ENCODE measurements at places on chromosomes 12 and 14.

DNA sequence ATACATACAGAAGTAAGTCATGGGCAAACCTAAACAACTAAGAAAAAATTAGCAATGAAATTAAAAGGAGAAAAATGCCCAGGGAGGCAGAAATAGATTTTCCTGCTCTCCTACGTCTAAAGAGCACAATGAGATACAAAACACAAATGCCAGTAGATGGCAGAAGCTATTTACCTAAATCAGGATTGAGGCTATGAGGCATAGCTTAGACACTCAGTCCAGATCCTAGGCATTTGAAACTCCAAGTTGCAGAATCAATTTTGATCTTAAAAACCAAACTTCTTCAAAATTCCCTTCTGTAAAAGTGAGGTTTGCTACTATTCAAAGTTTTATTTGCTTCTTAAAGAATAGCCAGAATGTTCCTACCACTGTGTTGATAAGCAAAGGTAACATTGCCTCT lies 368.6 kb downstream of the DAD1 start:
- no peak for DNase-seq

DNA sequence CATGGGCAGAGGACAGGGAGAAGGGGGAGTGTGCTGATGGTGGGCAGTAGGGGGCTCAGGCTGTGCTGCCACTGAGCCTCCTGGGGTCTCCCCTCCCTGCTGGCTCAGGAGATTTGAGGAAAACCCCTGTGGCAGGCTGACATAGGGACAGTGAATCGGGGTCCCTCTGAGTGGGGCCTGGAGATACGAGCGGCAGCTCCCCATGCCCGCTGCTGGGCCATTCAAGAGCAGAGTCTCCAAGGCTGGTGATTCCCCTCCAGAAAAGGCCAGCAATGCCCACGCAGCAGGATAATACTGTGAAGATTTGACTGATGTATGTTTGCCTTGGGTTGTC lies 288.7 kb upstream of the SFSWAP start:
- DNase-seq, result no peak

- no peak for DNase-seq
Measured at GRCh38 chr12:9333161-9333560, 125.0 kb upstream of the PZP start.

DNA sequence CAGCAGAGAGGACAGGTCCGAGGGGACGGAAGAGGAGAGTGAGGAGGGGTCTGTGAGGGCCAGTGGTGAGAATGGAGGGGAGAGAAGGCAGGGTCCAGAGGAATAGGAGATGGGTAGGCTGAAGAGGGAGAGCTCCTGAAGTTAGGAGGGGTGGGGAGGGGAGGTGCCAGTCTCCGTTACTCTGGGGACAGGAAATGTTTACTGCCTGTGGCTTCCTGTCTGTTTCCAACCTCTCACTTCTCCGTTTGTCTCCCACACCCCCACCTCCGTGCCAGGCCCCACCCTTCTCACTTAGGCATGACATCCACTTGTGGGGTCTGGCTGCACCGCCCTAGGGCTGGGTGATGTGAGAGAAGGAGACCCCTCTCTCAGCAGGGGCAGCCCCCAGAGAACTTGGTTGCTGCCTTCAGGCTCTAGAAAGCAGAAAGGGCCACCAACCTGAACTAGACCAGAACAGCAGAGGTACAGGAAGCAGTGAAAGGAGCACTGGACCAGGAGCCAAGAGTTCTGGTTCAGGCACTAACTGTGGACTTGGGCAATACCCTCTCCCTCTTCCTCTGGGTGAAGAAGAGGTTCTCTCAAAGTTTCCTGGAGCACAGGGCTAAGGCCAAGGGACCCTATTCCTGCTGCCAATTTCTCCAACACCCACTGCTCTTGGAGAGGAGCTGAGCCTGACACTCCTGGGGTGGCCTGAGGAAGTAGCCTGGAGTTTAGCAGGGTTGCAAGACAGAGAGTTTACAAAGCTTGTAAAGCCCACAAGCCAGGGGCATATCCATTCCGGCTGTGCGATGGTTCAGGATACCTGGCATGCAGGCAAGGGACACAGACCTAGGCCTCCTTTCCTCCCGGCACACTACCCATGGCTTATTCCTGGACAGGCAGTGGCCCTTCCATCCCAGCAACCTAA lies 5.5 kb downstream of the ITGA5 start:
- peak; percentile 76 for DNase-seq

DNA sequence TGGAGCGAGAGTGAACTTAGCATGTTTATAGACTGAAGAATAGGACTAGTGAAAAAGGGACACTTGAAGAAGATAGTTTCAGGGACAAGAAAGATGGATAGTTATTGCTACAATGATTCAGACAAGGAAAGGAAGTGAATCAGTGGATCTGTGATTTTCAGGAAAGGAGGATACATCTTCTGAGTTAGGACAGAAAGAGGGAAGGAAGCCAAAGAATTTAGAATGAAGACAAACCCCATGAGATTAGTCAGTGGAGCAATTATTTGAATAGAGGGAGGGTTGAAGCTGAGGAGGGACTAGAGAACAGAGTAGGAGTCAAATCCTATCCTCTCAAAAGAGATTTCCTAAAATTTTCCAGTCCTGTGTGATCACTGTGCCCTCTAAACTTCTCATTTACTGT lies 282.7 kb downstream of the AKAP6 start:
- DNase-seq, result no peak

DNA sequence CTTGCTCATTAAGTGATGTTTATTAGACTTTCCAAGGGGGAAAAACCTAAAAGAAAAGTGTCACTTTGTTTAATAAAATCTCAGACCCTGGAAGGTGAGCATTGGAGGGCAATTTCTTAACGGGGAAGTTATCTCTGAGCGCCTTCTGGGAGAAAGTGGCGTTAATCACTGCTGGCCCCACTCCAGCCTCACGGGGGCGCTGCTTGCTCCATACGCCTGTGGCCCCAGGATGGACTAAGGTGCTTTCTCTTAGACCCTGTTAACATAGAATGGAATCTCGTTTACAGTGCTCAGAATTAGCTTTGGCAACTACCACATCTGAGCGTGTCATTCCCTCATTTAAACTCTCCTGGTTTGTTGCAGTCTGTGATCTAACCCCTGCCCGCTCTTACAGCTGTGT lies 16.4 kb upstream of the PRIMA1 start:
- DNase-seq, result peak; percentile 8

DNA sequence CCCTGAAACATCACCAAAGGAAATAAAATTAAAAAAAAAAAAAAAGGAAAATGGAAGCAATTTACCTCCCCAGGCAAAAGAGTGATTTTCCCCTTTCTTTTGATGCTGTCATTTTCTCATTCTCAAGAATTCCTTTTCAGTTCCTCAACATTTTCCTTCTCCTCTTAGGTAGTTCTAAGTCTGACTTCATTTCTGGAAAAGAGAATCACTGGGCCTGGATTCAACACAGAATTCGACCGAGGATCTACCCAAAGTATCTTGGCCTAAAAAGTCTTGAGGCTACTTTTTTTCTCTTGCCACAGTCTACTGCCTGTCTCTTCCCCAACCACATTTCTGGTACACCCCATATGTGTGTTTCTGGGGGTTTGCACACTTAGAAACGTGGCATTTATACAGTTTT lies 717.8 kb upstream of the TBX3 start:
- no peak for DNase-seq

GRCh38 chr14:70036665-70037064 lies 152.1 kb downstream of the SLC8A3 start:
- peak; percentile 24 for DNase-seq

Data from activated naive CD4-positive, alpha-beta T cell treated with anti-CD3 and anti-CD28 coated beads for 36 hours (primary cell).